Activated T-helper 2 cell treated with anti-CD3 and anti-CD28 coated beads, Interferon-gamma antibody, Interleukin-2, Interleukin-4, amounts not matched to agents 10 μg/mL and 5 μg/mL and 100 μg/mL, durations not matched to agents 14 hours and 24 hours and 36 hours (primary cell): ENCODE measurements at places on chromosomes 2 and 18. TPM values are rescaled to one million over a fixed set of nuclear protein-coding genes. Genes with fewer than 3 reads are reported as not detected.

SERPINB12 gene
- total RNA-seq, result not detected in 2 replicates

TTC21B gene
- total RNA-seq, result 19.7 and 23.4 TPM in 2 replicates

GRCh38 chr2:136424112-136424511 lies 306.2 kb upstream of the CXCR4 start:
- no peak overlapping the region for H3K27ac ChIP-seq
- H3K36me3 ChIP-seq, result no peaks in the 10 kb centered on the region
- H3K4me3 ChIP-seq, result peak overlapping the region; percentile 71
- H3K4me1 ChIP-seq, result peaks cover 20% of the 10 kb centered on the region
- no peak for DNase-seq

DNA sequence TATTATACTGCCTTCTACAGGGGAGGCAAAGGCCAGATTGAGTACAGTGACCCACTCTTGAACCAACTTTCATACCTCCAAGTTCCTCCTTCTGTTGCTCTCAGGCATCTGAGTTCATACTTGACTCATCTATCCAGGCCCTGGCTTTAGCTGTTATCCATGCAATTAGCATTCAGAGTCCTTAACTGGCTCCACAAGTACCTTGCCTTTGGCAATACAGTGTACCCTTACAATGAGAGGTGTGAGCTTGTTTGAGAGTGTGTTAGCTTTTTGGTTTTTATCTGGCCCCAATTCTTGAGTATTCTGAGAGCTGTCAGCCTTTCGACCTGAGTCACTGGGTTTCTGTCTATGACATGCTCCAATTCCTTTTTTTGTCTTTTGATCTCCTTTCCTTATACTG lies 60.2 kb downstream of the EHD3 start:
- DNase-seq, result no peak
- H3K36me3 ChIP-seq, result no peaks in the 10 kb centered on the region
- H3K4me1 ChIP-seq, result peaks cover 2% of the 10 kb centered on the region
- no peak overlapping the region for H3K4me3 ChIP-seq

GRCh38 chr2:236753606-236754270 lies 184.1 kb downstream of the ACKR3 start:
- no peak overlapping the region for H3K4me3 ChIP-seq
- H3K27me3 ChIP-seq, result peaks cover 6% of the 10 kb centered on the region
- H3K27ac ChIP-seq, result no peak overlapping the region
- no peak for DNase-seq
- no peaks in the 10 kb centered on the region for H3K4me1 ChIP-seq
